ENCODE measurements at places on chromosomes 16 and 17.

DNA sequence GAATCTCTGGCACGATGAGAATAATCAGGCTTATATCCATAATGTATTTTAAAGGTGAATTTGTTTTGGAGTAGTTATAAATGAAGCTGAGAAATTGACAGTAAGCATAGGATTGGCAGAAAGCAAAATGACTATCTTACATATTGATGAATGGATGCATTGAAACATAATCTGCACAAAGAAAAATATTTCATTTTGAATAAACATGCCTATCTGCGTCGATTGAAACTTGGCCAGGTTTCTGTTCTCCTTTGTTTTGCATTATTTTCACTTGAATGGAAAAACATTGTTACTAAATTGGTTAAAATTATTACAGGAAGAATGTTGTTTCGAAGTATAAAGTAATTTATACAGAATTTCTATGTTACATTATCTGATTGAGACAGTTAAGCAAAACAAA lies 128.2 kb downstream of the USP22 start:
- DNase-seq: no peak

DNA sequence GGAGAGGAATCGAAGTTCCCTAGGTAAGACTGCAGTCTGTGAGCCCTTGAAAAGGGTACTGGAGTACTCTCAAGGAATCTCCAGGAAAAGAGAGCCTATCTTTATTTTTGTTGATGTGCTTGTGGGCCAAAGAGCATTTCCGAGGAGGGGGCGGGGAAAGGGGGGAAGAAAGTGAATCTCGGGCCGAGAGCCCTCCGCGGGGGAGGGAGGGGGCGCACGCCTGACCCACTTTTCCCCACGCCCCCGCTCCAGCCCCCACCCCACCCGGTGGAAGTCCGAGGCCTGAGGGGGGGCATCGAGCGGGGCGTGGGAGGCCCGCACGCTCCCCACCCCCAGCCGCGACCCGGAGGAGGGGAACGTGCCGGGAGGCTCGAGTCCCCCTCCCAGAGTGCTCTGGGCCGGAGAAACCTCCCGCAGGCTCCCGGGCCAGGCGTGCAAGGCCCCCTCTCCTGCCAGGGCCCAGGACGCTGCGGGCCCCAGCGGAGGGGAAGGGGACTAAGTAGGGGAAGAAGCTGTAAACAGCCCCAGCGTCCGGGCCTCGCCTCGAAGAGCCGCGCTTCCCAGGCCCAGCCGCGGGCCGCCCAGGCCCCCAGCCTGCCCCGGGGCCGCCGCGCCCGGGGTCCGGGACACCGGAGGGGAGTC lies 444 bp downstream of the HELZ start:
- no peak for DNase-seq

GRCh38 chr17:83006515-83007455 lies 72.6 kb upstream of the METRNL start:
- no peak for DNase-seq

DNA sequence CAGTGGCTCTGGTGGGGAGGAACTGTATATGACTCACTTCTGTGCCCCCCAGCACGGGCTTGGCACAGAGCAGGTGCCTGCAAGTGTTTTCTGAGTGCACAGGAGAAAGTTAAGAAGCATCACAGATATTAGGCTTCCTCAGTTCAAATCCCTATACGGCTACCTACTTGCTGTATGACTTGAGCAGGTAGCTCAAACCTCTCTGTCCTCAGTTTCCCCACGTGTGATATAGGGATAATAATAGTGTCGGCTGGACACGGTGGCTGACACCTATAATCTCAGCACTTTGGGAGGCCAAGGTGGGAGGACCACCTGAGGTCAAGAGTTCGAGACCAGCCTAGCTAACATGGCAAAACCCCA lies 95.7 kb downstream of the C16orf78 start:
- DNase-seq: no peak

GRCh38 chr16:87286839-87287626 lies 30.2 kb downstream of the C16orf95 start:
- DNase-seq: no peak

DNA sequence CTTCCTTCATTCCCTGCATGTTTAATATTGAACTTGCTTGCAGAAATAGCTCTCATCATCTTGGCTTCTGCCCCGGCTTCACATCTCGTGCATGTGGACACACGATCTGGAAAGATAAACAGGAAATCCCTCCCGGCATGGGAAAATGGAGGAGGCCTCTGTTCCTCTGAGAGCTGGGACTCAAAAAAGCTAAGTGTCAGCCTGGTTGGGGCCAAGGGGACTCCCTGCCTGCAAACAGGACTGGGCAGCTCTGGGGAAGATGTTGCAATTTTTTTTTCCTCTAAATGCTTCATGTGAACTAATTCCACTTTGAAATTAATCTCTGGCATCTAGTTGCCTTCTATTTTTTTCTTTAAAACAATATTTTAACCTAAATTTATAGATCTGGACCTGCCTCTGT lies 24.8 kb downstream of the ITPRIPL2 start:
- DNase-seq: no peak

DNA sequence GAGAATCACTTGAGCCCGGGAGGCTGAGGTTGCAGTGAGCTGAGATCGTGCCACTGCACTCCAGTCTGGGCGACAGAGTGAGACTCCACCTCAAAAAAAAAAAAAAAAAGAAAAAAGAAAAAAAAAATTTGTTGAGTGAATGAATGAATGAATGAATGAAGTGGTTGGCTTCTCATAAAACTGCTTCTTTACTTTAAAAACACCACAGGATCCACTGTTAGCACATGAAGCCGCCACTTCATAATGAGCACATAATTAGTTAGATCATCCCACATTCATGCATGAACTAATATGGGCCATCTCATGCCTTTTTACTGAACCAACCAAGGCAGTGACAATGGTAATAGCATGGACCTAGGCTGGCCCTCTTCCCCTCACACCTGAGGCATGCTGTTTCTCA lies 135.0 kb upstream of the XYLT1 start:
- DNase-seq: no peak

- DNase-seq: no peak
Observed at GRCh38 chr17:20307326-20307910, 159.9 kb downstream of the LGALS9B start.

DNA sequence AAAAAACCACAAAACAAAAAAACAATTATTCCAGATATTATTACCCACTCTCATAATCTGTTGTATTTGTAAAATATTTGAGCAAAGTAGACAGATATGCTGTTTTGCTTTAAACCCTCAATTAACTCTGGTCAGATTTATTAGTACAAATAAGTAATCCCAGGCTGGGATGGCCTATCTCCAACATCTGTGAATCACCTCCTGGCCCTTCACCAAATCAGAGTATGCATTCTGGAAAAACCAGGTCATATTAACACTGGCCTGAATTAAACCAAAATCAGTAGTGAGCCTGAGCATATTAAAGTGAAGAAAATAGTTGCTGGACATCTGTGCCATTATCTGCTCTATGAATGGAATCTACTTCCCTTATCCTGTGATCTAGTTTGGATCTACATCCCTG lies 41.0 kb downstream of the STAT3 start:
- no peak for DNase-seq

DNA sequence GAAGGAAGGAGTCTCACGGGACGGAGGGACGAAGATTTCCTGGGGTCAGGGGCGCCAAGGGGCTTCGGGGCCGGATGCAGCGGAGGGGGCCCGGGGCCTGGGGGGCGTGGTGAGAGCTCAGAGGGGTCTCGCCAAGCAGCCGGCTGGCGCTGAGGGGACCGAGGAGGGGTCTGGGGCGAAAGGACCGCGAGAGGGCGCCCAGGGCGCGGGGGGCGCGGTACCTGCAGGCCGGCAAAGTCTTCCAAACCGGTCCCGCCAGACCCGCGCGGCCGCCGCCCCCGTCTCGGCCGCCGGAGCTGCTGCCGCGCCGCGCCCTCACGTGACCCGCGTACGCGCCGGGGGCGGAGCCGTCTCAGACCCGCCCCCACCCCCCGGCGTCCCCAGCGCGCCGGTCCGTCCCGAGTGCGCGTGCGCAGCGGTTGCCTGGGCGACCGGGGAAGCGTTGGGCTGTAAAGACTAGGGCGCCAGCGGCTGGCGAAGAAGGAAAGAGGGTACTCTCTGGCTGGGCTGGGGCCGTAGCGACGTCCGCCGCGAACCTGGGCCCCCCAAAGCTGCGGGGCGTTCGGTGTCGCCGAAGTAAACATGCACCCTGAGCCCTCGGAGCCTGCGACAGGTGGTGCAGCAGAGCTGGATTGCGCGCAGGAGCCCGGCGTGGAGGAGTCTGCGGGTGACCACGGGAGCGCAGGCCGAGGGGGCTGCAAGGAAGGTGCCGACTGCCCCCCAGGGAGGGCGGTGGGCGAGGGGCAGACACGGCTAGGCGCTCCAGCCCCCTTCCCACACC lies at the start of the genes DNAAF1 and HSDL1:
DNAAF1 (plus strand) TSS at position 450 of the 781 bp plus-strand sequence; CDS start at position 583, 133 bp downstream.
HSDL1 (minus strand) TSS at position 319 of the 781 bp plus-strand sequence. CDS start 13,856 bp downstream, outside the sequence.
- no peak for DNase-seq

GRCh38 chr16:53937161-53937880 lies 233.4 kb downstream of the FTO start:
- DNase-seq: no peak

Measured in iPS DF 19.7 (cell line).